ENCODE measurements at places on chromosomes 13 and 19.

DNA sequence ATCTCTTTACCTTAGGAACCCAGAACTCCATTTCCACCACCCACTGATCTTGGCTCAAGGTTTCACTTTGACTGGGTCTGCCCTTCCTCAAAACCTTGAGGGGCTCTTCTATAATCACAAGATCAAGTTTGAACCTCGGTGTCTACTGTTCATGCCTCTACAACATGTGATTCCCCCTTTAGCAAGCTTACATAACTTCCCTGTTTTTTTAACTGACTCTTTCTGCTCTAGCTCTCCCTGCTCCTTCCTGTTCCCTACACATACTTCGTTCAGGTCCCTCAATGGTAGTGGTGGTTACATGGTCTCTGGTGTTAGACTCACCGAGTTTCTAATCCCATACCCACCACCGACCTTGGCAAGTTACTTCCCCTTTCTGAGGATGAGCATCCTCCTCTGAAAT, 26.7 kb downstream of the CEACAM8 start:
- DNase-seq = no peak

DNA sequence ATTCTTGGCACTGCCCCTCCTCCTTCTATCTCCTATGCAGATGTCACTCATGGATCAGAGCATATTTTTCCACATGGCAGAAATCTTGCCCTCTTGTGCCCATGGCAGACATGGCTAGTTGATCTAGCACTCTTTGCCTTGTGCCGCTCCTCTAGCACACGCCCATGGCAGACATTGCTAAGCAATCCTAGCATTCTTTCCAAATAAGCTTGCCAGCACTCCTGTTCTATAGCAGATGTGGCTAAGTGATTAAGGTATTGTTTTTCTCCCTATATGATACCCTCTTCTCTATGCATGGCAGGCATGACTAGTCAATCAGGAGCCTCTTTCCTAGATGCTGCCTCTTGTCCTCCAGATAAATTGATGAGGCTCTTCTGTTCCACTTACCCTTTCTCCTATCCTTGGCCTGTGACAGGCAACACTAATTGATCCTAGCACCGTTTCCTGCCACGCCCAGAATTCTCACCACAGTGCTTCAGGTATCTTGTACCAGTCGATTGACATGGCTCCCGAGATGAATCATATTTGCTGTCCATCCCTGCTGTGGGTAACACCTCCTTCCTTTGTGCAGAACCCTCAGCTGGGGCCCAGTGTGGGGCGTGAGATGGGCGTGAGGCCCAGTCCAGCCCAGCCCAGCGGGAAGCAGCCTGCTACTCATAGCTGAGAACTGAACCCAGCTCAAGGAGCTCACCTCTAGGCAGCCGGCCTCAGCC, 26.9 kb downstream of the TMED1 start:
- DNase-seq = no peak

- no peak for DNase-seq
Observed at GRCh38 chr19:33261511-33262189, 36.0 kb upstream of the SLC7A10 start.

- no peak for DNase-seq
Observed at GRCh38 chr13:62482351-62482750, 1066.7 kb upstream of the PCDH20 start.

DNA sequence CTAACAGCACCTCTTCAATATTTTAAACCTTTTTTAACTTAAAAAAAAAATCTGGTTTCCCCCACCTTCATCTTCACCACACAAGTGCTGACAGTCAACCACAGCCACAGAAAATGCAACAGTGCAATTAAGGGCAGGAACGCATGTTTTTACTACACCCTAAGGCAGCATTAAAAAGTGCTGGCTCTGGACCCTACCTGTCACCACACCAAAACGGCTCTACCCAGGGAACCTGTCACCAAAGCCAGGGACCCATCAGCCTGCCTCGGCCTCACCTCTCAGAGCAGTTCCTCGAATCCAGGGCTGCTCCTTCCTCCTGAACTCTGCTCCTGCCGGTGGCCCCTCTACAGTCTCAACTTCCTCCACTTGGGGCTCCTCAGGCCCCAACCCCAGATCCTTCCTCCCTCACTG, 22.5 kb upstream of the SLC35E1 start:
- no peak for DNase-seq

DNA sequence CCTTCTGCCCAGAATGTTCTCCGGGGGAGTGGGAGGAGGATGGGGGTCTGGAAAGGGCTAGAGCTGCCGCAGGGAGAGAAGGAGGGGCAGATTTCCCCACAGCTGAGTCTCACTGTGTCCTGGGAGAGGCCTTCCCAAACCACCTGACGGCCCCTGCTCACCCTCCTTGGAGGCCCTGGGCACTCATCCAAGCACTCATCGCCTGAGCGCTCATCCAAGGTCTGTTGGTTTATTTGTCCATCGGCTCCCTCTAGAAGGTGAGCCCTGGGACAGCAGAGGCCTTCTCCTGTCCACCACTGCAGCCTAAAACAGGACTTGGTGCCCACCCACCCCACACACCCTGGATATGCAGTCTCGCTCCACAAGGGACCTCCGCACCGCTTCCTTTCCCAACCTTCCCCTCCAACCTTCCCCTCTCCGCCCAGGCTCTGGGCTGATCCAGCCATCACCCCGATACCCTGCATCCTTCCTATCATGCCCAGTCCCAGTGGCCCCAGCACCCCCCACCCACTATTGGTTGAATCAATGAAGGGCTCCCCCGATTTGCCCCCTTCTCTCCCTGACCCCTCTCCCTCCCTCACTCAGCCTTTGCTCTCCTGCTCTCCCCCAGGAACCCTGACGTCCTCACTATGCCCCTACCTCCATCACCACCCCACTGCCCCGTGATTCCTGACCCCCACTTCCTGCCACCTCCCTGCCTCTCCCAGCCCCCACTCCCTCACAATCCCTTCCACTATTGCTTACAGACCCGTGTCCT, 1.7 kb downstream of the UBXN6 start:
- peak; percentile 88 for DNase-seq
